Left kidney (tissue), 8 donors: ENCODE measurements at places on chromosomes 12 and 14.

DNA sequence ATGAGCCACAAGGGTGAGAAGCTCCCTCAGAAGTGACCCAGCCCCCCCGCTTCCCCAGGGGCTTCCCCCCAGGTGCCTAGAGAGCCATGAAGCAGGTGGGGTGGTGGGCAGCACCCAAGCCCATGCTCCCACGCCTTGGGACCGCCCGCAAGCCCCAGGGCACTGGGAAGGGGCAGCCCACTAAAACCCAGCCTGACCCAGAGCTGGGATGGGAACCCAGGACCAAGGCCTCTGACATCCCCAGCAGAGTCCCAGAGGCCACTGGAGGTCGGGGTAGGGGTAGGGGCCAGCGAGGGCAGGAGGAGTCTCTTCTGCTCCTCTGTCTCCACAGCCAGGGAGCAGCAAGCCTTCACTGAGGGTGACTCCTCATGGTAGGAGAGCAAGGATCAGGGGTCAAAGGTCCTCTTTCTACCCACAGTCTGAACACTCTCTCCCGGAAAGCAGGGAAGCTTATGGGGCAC, 86.5 kb upstream of the ZFP36L1 start:
- DNase-seq = no peak

DNA sequence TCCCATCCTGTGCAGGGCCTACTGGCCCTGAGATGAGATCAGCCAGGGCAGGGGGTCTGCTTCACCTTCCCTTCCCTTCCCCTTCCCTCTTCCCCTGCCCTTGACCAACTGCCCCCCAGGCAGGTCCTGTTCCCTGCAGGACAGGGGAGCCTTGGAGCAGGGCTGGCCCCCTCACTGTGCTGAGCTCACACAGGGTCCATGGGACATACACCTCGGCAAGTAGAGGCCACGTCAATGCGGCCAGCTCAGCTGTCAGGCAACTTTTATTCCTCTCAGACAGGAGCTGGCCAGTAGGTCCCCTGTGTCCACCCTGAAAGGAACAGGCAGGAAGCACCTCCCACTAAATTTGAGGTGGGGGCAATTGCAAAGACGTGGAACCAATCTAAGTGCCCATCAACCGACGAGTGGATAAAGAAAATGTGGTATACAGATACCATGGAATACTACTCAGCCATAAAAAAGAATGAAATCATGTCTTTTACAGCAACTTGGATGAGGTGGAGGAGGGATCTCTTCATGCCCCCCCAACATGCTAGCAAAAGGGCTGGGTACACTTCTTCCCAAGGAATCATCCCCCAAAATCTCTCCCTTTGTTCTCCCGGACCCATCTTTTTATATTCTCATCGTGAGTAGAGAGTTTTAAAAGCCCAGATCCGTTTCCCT, 148.7 kb downstream of the BCL11B start:
- DNase-seq = no peak

DNA sequence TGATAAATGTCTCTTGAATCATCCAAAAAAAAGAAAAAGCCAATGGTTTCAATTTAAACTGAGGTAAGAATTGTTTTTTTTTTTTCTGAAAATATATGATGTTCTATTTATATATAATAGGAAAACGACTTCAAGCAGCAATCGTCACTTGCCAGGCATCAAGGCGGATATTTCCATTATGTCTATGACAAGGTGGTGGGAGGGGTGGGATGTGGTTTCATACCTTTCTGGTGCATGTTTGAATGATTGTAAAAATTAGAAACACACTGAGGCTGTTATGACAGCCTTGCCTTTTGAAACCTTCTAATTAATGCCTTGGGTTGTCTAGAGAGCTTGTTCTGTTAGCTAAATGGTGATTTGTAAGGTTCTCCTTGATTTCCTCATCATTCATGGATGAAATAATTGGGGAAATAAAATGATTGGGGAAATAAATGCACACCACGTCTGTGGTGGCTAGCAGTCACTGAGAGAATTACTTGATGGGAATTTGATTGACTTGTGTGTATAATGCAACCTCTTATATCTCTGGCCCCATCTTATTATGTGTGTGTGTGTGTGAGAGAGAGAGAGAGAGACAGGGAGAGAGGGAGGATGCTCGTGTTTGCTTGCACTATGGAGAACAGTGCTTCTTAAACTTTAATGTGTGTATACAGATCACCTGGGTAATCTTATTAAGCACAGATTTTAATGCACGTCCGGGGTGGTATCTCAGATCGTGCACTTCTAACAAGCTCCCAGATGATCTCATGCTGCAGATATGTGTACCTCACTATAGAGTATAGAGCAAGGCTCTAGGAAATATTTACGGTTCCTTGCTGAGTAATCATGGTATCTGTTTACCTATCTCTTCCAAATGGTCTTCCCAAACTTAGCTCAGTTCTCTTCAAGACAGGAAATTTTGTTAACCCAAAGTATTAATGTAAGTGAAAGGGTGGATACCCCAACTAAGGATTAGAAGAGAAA, 502.6 kb downstream of the DIO2 start:
- DNase-seq = no peak

DNA sequence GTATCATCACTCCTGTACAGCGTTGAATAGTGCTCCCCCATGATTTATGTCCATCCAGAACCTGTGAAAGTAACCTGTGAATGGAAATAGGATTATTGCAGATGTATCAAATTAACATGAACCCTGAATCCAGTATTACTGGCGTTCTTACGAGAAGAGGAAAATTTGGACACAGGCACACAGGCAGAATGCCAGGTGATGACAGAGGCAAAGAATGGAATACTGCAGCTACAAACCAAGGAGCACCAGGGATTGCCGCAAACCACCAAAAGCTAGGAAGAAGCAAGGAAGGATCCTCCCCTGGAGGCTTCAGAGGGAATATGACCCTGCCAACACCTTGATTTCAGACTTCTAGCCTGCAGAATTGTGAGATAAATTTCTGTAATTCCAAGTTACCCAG, 113.5 kb upstream of the EGLN3 start:
- DNase-seq = no peak

DNA sequence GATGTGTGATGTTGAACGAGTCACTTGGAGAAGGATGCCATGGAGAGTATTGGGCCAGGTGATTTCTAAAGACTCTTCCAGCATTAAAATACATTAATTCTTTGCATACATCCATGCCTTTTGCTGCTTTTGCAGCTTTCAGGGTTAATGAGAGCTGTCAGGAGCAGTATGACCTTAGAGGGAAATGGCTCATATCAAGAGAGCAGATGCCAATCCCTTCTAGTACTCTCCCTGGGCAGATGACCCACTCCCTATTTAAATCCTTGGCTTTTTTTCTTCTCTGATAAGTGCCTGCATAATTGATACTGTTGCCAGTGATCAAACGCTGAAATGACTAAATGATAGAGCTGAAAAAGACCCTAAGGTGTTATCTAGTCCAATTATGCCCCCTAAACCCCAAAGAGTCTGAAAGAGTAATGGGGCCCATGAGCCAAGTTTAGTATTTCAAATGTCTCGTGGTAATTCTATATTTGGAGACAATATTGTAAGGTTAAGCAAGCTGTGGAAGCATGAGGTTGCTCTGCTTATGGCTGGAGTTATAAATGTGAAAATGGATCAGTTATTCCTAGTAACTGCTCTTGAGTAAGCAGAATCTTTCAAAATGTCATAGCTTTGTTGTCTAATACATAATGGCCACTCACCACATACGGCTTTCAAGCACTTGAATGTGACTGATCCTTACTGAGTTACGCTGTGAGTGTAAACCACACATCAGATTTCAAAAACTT, 137.3 kb downstream of the ETV6 start:
- DNase-seq = no peak

DNA sequence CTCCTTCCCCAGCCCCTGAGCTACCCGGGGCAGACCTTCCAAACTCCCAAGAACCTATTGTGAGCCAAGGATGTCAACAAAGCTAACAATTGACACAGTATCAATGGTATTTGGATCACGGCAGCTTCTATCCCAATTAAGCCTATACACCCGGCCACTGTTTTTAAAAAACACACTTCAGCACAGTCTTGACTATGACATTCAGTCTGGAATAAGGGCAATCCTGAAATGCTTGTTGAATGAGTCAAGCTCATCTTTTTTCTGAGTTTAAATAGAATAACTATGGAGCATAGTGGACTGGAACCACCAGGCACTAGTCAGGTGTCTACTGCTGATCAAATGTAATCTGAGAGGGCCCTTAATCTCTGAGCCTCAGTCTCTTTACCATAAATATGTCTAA, 5.7 kb downstream of the DENND5B start:
- no peak for DNase-seq

GRCh38 chr12:5172886-5173285, 129.2 kb downstream of the KCNA5 start:
- DNase-seq = no peak

GRCh38 chr14:77131871-77132486, 9.6 kb downstream of the ZDHHC22 start:
- DNase-seq = no peak

DNA sequence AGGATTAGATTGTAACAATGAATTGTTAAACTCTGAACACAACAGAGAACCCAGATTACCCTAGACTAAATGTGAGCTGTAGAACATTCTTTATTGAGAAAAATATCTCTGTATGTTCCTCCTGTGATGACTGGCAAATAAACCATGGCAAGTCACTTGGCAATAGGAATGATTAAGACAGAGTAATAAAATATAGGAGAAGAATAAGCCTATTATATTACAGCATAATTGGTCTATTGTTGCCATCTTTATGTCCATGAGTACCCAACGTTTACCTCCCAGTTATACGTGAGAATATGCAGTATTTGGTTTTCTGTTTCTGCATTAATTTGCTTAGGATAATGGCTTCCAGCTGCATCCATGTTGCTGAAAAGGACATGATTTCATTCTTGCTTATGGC, 211.2 kb upstream of the AVPR1A start:
- no peak for DNase-seq

- DNase-seq = no peak
These were observed 9.2 kb upstream of the MMP17 start for GRCh38 chr12:131818821-131819585.

DNA sequence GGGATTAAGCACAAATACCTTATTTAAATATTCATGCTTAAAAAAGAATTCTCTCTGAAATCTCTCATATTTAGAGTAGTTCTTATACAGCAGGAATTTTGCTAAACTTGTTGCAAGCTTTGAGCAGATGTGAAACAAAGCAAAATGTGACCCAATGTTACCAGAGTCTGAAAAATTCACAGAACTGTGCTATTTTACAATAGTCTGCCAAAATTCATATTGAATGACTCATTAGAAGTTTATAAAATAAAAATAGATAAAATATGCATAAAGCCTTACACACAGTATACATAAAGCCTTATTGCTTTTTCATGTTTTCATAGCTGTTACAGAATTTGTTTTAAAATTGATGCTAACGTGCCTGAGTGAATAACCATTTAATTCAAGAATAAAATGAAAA, 17.8 kb upstream of the RHOJ start:
- DNase-seq = no peak

DNA sequence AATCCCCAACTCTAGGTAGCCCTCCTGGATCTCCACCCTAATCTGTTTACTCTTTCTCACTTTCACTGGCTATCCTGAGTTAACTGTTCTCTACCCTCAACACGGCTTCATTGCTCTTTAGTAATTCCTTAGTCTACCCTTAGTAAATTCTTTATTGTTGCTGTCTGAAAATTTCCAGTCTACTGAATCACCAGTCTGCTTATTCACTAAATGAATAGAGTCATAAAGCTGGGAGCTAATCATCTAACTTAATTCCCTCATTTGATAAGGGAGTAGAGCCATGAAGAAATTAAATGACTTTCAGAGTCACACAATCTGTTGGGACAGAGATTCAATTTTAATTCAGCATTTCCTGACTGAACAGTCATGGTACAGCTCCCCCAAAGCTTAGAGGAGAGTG, 36.5 kb downstream of the YEATS4 start:
- no peak for DNase-seq

DNA sequence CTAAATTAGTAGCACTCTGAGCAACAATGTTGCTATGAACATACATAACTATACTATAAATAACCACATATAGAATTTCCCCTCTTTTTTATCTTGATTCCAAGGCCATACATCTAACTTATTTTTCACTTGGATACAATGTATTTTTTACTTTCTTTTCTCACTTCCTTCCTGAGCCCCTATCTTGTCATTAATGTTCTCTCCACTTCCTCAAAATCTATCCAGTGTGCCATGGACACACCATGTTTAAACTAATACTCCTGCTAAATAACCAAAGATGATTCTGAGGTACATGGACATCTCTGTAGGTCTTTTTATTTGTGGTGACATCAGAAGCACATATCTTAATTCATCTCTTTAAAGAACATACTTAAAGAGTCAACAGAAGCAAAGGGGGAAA, 251.2 kb downstream of the C12orf42 start:
- no peak for DNase-seq

- DNase-seq = no peak
These were observed 6.7 kb downstream of the BCL7A start for GRCh38 chr12:122028165-122028904.

DNA sequence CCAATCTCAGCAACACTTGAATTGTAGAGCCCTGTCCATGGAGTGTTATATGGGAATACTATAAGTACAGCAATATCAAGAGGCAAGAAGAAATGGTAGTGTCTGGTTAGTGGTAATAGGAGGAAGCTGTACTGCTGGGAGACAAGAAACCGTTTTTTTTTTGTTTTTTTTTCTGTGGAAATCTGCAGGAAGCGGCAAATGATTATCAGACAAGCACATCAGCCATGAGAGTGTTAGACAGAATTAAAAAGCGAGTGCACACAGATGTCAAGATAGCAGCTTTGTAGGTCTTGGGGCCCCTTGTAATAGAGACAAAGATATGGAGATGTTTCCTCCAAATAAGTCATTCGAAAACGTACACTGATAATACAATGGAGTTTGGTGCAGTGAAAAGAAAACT, 6.7 kb downstream of the TESPA1 start:
- no peak for DNase-seq

- DNase-seq = peak; percentile 90
These were observed 98.8 kb downstream of the CALM1 start for GRCh38 chr14:90495357-90496276.

- peak; percentile 77 for DNase-seq
These were observed 9.1 kb upstream of the NEMF start for GRCh38 chr14:49861699-49862088.
